CD14-positive monocyte (primary cell): ENCODE measurements at places on chromosomes 3 and 15.

- DNase-seq = no peak
These were observed 32.8 kb upstream of the NFKBIZ start for GRCh38 chr3:101816215-101817149.

- DNase-seq = no peak
These were observed 201.8 kb upstream of the KCNH8 start for GRCh38 chr3:18946524-18946923.

- no peak for DNase-seq
These were observed 119.9 kb downstream of the AGBL1 start for GRCh38 chr15:86199467-86200145.

GRCh38 chr3:192890347-192891335 lies 27.0 kb downstream of the MB21D2 start:
- no peak for DNase-seq

- no peak for DNase-seq
These were observed 83.0 kb upstream of the PDZRN3 start for GRCh38 chr3:73707772-73708171.

GRCh38 chr3:27209617-27210264 lies 159.4 kb downstream of the NEK10 start:
- DNase-seq = no peak
